Type B pancreatic cell (in vitro differentiated cells): ENCODE measurements at places on chromosomes 4 and X.

- DNase-seq: no peak
Observed at GRCh38 chrX:45274576-45274975, 73.9 kb upstream of the DIPK2B start.

DNA sequence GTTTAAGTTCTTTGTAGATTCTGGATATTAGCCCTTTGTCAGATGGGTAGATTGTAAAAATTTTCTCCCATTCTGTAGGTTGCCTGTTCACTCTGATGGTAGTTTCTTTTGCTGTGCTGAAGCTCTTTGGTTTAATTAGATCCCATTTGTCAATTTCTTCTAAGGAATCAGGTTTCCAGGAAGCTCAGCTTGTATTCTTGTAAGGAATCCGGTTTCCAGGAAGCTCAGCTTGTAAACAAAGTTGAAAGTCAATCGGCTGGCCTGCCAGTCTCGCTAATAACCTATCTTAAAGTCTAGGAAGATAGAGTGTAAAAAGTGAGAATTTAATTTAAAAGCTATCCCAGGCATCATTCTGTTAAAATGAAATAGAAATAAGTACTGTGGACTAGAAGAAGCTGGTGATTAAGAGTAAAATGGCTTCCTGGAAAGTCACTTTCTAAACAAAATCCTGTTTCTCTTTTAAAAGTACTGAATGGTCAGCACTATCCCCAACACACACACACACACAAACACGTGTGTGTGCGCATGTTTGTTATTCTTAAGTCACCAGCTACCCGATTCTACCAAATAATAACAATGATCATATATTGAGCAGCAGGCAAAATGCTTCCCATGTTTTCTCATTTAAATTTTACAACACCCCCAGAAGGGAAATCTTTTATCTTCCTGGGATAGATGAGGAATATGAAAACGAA is 171.7 kb downstream of the PAPSS1 start:
- DNase-seq: no peak

GRCh38 chr4:106530024-106530361 is 161.4 kb upstream of the GIMD1 start:
- DNase-seq: no peak

GRCh38 chrX:131216828-131217227 is 72.3 kb downstream of the IGSF1 start:
- DNase-seq: no peak

GRCh38 chrX:85107407-85107806 is 103.7 kb downstream of the APOOL start:
- DNase-seq: no peak

DNA sequence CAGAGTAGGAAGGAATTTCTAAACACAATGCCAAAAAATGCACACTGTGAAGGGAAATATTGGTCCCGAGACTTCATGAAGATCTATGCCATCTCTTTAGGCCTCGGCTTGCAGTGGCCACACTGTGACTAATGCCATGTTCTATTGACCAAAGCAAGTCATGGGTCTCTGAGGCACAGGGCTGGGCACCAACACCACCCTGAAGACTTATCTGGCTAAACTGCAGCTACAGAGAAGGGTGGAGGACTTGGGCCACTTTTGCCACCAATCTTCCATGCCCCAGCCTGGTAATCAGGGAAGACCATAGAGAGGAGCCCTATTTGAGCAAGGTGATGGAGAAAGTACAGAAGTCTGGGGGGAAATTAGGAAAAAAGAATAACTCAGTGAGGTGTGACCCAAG is 42.1 kb downstream of the HMX1 start:
- DNase-seq: no peak

DNA sequence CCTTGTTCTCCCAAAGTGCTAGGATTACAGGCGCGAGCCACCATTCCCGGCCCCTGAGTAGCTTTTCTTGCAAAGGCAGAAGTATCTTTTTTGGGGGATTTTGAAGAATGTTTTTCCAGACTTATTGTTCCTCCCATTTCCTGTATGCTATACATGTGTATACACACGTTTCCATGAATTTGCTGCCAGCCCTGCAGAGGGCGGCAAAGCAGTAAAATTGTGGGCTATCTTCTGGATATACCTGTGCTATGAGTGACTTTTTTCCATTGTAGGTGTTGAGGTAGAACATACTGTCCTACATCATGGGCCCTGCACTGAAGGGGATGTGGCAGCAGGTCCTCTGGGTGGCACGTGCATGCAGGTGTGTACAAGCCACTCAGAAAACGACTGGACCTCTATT is 16.9 kb upstream of the MED28 start:
- no peak for DNase-seq

- no peak for DNase-seq
Observed at GRCh38 chr4:924107-925096, 7.7 kb downstream of the GAK start.

DNA sequence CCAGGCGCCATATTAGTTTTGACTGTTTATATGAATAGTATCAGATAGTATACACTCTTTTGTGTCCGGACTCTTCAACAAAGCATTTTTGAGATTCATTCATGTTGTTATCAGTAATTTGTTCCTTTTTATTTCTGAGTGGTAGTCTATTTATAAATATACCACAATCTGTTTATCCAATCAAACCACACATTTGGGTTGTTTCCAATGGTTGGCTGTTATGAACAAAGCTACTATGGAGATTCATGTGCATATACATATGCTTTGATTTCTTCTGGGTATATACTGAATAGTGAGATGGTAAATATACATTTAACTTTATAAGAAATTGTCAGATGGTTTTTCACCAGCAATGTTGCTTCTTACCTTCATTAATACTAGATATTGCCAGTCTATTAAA is 36.8 kb upstream of the TAPT1 start:
- no peak for DNase-seq

GRCh38 chr4:61149278-61149677 is 50.8 kb upstream of the ADGRL3 start:
- DNase-seq: no peak

DNA sequence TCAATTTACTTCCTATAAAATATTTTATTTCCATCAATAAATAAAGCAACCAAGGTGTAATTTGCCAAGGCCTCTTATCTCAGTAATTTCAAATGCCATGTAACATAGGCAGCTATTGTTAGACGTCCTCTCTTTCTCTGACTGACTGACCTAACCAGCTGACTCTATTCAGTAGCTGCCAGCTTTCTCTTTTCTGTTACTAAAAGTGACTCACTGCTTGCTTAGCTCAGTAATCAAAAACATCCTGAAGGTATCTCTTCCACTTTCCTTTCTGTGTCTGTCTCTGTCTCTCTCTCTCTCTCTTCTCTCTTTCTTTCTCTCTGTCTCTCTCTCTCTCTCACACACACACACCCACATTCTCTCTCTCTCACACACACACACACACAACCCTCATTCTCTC is 134.2 kb downstream of the SPOCK3 start:
- no peak for DNase-seq

GRCh38 chr4:17093481-17093880 is 195.0 kb upstream of the LDB2 start:
- DNase-seq: no peak

GRCh38 chr4:128590034-128590740 is 219.3 kb upstream of the JADE1 start:
- DNase-seq: no peak

GRCh38 chr4:151043803-151044515 is 28.9 kb upstream of the LRBA start:
- no peak for DNase-seq

DNA sequence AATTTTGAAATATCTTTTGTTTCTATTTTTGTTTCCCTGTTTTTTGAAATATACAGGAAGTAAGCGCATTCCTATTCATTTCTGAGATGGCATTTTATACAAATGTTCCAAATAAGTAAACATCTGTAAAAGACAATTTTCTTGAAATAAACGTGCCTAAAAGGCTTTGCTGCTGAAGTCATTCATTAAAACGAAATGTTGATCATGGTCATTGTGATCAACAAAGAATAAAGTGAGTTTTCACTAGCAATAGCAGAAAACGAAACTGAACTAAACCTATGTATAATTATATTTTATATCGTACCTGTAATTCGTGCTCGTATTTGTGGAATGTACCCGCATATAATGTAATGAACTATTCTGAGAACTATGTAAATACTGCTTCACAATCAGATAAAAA is 221.2 kb downstream of the MGST2 start:
- no peak for DNase-seq

DNA sequence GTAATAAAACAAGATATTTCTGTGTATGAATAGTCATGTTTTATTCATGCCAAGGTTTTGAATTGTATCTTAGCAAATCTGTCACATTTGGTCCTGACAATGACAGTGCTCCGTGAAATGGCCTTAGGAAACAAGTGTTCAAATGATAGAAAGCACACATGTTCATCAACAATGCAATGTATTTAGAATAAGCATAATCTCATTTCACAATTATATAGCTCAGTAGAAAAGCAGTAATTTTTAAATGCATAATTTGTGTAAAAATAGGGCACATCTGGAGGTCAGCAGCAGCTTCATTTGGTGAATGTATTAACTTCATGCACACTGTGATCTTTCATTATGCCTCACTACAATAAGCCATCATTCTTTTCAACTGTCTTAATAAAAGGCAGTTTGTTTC is 380.4 kb downstream of the GPM6A start:
- no peak for DNase-seq

DNA sequence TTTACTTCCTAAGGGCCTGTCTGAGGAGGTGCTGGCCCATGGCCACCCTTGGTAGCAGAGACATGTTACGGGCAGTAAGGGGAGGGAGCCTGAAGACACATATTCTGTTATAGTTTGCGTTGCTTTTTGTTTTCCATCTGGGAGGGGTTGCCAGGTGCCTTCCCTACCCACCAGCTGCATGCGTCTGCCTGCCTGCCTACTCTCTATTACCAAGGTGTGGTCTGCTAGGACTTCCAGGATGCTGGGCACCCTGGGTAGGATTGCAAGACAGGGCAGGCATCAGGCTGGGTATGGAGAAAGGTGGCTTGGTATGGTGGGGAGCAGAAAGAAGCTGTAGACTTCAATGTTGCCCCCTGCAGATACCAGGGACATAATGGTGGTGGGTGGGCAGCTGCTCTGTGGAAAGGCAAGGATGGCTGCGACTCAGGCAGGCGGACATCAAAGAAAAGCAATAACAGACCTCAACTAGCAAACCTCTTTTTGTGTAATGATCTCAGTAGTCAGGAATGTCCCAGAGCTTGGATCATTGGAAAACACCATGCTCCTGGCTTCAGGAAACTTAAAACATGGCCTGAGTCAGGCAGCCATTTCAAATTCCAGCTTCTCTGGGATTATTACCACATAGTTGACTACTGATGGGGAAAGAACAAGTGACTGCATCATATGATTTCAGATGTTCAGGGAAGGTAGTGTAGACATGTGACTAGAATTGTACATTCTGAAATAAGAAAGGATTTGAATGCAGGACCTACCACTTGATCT is 67.8 kb downstream of the HOPX start:
- no peak for DNase-seq

DNA sequence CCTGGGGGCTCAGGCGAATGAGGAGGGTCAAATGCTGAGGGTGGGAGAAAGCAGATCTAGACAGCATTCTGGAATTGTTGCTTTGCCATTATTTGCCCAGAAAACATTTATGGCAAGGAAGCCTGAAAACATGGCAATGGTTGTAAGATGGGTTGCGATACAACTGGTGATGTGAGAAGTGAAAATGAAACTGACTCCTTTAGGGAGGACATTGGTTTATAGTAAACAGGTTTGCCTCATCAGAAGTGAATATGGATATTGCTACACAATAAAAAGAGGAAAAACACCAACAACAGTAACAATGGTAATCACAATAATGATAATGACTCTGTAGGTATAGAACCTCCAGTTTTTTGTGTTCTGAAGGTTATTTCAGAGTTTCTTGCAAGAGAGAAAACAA is 107.0 kb upstream of the TBC1D9 start:
- DNase-seq: no peak

DNA sequence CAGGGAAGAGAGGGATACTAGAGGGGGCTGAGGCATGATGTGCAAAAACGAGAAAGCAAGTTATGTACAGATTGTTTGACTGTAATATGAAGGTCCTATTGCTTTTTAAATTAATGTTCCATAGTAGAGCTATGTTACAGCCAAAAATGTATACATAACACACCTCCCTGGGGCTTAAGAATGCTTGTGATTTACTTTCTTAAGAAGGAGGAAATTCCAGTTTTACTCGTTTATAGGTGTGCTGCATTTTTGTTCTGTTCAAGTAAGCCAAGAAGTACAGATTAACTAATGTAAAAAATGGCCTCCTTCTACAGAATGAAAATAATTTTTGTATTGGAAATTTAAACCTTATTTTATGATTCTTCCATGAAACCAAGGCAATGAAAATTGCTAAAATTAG is 614.4 kb upstream of the NR3C2 start:
- no peak for DNase-seq

DNA sequence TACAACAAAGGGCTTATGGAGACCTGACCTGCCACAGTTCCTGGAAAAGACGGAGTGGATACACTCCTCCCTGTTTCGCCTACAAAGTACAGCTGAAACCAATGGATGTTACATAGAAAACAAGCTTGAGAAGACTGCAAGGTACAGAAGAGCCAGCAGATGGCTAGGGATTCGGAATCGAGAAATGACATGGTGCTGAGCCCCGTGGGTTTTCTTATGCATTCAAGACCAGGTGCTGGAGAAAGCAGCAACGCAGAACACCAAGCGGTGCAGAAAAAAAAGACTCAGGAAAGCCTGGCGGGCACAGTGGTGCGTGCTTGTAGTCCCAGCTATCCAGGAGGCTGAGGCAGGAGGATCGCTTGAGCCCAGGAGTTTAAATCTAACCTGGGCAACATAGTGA is 13.8 kb downstream of the TIMM17B start:
- no peak for DNase-seq

DNA sequence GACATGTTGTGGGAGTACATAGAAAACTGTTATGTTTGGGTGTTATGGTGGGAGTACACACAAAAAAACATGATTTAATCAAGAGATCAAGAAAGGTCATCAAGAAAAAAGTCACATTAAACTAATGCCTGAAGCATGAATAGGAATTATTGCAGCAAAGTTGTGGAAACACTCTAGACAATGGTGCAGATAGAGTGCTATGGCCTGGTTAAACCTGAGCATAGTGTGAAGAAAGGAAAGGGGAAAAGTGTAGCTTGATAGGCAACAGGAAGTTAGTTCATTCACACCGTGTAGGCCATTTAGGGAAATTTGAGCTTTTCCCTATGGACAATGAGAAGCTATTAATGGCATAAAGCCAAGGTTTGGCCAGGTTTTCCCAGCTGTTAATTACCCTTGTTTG is 162.1 kb upstream of the EMCN start:
- no peak for DNase-seq

GRCh38 chr4:82495666-82496065 is 65.3 kb downstream of the ENOPH1 start:
- no peak for DNase-seq

GRCh38 chr4:163588532-163588931 is 94.0 kb downstream of the TMA16 start:
- DNase-seq: no peak

- DNase-seq: no peak
Observed at GRCh38 chr4:170697045-170697444, 607.3 kb upstream of the AADAT start.

GRCh38 chr4:81607950-81608349 is 136.2 kb upstream of the RASGEF1B start:
- no peak for DNase-seq

GRCh38 chr4:13323921-13324320 is 160.2 kb downstream of the RAB28 start:
- no peak for DNase-seq
